HS-5 (cell line): ENCODE measurements at places on chromosomes 3 and 15.

DNA sequence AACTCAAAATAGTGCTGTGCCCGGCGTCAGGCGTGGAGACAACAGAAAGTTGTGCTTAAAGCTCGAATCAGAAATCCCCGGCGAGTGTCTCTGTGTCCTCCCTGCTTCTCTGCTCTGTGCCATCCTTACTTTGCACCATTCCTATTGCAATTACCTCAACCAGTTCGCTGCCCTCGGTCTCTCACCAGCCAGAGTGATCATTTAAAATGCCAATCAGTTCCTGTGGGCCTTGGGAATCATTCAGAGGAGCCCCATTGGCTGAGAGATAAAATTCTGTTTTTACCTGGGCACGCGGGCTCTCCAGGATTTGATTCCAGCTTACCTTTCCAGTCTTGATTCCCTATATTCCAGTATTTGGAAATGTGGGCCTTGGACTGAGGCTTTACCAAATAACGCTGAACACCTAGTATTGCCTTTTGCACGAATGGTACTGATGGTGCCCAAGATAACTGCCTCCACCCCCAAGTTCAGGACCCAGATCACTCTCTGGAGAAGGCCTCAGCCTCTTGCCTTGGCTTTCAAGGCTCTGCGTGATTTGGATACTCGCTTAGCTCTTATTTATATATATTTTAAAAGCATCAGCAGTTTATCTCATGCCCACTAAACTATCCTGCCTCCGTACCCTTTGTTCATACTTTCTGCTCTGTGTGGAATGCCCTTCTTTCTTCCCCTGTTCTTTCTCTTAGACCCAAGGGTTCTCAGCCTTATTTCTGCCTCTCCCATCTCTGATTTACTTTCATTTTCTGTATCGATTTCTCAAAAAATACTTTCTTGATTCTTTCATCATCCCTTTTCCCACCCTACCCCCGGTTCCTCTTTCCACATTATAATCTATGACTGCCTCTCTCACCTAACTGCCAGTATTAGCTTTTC lies 863 bp downstream of the PSMA4 start:
- DNase-seq = no peak

GRCh38 chr15:70833861-70834765 lies 19.8 kb downstream of the LARP6 start:
- no peak for DNase-seq

DNA sequence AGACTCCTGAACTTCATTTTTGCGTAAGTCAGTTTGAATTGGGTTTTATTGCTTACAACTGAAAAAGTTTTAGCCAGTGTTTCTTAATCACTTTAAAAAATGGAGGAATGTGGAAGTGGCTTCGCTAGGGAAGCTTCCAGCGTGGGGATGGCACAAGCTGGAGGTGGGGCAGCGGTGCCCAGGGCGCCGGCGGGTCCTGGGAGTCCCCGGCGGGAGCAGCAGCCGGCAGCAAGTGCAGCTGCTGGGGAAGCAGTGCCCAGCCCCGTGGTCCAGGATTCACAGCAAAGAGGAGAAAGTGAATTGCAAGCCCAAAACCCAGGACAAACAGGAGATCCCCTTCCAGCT lies 301.8 kb upstream of the PROK2 start:
- DNase-seq = no peak

- DNase-seq = no peak
Observed at GRCh38 chr3:45659661-45660566, 29.3 kb upstream of the SACM1L start.

- DNase-seq = no peak
Observed at GRCh38 chr3:150439657-150440056, 31.6 kb downstream of the TSC22D2 start.
